ENCODE measurements at places on chromosomes 13 and 19.

- DNase-seq: no peak
Observed at GRCh38 chr13:34751044-34751443, 191.0 kb upstream of the NBEA start.

GRCh38 chr13:42981317-42981716 is 10.7 kb downstream of the EPSTI1 start:
- DNase-seq: peak; percentile 84

GRCh38 chr13:48600374-48601364 is 53.1 kb upstream of the CYSLTR2 start:
- peak; percentile 48 for DNase-seq

DNA sequence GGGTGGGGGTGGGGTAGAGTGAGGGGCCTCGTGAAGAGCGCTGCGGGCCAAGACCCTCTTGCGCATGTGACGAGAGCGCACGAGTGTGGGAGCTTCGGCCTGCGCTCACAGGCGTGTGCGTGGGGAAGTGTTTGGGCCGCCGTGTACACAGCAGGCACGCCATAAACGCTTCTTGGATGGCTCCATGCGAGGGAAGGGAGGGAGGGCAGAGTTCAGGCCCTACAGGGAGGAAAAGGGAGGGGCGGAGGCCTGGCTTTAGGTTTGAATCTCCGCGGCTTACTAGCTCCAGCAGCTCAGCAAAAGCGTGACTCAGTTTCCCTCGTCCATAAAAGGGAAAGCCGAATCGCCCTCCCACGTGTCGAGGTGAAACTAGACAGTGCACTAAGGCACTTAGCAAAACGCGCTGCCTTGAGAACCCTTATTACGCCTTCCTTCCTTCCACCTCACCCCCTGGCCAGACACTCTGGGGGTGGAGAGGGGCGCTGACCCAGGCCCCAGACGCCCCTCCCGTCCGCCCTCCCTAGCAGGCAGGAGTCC is 12.5 kb downstream of the GADD45B start:
- no peak for DNase-seq

DNA sequence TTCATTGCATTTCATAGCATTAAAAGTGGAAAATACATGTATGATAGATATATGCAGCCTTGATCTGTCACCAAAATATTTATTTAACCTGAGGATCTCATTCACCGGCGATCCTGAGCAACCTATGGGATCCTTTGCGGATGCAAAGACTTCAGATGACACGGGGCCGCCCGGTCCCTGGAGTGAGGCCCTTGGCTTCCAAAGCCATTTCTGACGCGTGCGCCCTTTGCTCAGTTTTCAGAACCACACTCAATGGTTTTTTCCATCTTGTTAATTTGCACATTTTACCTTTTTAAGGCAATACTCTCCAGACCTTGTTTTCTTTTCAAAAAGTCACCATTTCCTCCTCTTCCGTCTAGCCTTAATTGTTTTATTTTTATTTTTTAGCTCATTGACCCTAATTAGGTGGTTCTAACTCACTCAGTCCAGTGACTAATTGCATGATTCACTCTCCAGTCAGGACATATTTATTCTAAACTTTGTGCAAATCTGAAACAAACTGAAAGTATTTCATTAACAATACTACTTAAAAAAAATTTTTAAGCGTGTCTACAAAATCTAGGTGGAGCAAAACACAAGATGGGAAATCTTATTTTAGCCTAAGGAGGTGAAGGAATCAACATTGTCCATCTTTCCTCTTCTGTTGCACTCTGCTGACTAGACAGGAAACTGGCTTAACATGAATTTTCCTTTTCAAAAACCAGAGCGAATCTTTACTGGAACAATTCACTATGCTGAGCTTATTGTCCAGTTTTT is 47.9 kb downstream of the COL4A1 start:
- DNase-seq: peak; percentile 63

- DNase-seq: no peak
Observed at GRCh38 chr13:108690726-108691125, 61.3 kb downstream of the MYO16 start.

DNA sequence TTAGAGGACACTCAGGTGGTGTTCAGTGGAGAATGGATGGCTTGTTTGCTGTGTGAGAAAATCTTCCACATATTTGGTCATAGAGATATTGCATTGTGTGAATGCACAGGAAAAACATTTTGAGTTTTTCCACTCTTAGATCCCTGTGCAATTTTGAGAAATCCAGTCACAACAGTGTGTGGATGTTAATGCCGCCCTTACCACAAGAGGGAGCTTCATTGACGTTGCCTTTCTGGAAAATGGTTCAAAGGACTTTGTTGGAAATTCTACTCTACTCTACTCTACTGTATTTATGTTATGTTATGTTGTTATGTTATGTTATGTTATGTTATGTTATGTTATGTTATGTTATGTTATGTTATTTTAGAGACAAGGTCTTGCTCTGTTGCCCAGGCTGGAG is 13.4 kb downstream of the ZNF20 start:
- no peak for DNase-seq

DNA sequence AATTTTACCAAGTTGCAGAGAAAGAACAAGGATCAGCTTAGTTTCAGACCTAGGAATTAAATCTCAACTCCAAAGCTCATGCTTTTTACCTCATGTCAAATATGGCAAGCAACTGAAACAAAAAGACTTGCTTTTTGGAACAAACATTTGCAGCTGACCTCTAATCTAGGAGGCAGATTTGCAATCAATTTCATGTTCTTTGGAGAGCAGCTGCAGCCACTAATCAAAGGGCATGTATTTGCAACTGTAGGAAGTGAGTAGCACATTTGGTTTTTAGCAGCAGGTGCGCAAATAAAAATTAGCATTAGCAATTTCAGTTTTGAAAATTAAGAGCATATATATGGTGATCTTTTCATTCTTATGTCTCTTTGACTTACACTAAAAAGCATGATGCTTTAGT is 459.3 kb upstream of the SLC10A2 start:
- no peak for DNase-seq

DNA sequence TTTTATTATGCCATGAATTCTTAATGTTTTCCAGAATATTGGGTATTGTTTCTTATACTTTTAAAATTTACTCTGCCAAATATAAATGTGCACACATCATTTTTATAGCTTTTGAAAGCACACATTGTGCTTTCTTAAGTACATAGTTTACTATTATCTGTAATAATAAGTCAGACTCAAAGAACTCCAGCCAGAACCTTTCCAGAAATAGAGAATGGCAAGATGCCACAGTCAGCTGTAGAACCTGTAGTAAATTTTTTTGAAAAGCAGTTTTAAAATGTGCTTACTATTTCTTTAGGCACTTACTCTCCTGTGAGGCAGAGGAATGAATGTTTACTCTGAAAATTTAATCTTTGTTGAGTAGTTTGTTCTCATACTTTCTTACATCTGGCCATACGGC is 1287.1 kb downstream of the PCDH9 start:
- DNase-seq: peak; percentile 49

- DNase-seq: no peak
Observed at GRCh38 chr13:62043600-62043999, 628.0 kb upstream of the PCDH20 start.

DNA sequence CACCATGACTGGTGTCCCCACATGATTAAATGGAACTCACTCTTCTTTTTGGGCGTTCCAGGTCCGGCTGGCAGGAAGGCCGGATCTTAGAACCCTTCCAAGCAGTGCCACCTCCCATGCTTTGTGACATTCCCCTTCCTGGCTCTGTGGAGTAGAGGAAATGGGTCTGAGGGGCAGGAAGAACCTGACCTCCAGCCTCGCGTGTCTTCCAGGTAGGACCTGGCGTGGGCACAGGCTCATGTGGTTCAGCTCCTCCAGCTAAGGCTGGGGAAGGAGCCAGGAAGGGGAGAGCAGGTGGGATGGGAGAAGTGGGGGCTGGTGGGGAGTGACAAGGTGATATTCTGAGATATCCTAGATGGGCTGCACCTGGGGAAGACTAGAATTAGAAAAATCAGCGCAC is 2.1 kb downstream of the TMEM255B start:
- DNase-seq: no peak

DNA sequence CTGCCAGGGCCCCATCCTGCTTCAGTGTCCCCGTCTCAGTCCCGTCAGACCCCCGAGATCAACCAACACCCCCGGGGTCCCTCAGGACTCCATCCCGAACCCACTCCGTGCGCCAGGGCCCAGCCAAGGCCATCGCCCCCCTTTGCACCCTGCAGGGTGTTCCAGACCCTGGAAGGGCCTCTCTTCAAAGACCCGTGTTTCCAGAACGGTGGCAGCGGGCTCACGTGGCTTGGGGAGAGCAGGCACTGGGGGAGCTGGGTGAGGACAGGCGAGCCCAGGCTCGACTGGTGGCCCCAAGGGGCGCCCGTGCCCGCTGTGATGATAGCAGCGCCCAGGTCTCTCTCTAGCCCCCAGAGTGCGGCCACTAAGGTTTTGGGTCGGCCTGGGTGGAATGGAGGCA is 1.4 kb downstream of the KASH5 start:
- DNase-seq: no peak

- DNase-seq: no peak
Observed at GRCh38 chr19:18682807-18683108, 722 bp upstream of the CRTC1 start.

GRCh38 chr13:114104655-114105520 is 27.5 kb downstream of the RASA3 start:
- no peak for DNase-seq

DNA sequence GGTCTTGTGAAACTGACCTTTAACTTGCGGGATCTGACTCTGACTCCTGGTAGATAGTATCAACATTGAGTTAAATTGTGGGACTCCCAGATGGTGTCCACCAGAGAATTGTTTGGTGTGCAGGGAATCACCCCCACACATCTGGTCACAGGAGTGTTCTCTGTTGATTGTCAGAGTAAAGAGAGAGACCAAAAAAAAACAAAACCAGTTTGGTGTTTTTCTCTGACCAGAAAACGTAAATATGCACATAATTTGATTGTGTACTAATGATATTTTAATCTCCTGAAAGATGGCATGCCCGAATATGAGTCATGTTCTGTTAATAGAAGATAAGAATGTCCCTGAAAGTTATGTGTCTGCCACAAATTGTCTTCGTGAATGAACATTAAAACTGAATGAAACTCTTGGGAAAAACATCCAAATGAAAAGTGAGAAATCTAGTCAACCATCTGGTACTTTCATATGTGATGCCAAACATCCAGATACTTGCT is 118.5 kb upstream of the GPC6 start:
- no peak for DNase-seq

DNA sequence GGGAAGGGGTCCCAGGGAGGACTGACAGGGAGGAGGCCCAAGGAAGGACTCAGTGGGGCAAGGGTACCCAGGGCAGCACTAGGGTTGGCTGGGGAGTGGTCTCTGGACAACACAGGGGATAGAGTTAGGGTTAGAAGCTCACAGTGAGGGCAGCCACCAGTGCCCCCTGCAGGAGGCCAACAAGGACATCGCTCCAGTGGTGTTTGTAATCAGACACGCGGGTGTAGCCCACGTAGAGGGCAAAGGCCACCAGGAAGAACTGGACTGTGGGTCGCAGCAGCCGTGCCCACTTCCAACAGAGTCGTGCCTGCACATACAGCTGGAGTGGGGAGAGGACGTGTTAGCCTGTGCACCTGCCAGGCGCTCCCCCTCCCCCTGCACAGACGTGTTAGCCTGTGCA is 9.2 kb downstream of the PLPP2 start:
- no peak for DNase-seq

GRCh38 chr19:56491399-56491798 is 14.3 kb upstream of the ZNF667 start:
- DNase-seq: no peak

DNA sequence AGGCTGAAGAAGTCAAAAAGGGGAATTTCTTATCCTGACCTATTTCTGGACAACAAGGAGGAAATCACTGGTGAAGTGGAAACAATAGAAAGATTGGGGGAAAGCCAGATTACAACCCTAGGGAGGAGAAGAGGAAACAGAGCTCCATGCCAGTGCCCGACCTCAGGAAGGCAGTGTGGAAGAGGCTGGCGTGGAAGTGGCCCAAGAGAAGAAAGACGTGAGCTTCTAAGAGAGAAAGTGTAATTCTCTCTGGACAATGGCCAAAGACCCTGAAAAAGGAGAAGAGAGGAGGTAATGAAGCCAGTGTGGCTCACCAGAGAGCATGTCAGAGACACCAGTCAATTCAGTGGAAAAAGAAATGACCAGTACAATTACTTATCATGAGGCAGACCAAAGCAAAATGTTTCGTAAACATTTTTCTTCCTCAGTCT is 52.6 kb upstream of the URAD start:
- no peak for DNase-seq

DNA sequence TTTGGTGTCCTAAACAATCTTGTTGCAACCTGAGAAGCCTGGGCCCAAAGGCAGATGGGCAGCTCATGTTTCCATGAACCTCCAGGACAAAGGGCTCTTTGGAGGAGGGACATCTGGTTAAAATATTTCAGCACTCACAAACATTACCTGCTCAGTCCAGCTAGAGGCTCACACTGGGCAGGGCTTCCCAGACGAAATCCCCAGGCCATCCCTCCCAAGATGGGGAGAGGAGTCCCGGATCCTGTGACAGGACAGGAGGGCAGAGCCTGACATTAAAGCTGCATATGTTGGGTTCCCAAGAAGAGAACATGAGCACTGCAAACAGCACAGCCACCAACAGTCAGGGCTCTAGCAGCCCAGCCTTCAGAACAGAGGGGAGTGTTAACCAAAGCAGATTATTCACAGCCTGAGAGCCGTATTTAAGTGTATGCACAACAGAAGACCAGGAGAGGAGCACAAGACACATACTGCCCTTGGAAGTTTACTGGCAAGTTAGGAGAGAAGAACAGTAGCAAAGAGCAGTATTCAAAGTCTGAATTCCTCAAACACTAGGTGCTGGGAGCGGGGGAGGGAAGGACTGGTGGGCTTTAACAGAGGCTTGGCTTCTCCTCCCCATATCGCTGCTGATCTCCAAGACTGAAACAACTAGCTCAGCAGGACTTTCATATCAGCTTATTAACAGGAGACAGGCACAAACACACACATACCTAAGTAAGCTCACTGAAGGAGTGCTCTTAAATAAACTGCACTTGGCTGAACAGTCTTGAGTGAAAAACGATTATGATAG is 12.3 kb downstream of the ATP7B start:
- no peak for DNase-seq

DNA sequence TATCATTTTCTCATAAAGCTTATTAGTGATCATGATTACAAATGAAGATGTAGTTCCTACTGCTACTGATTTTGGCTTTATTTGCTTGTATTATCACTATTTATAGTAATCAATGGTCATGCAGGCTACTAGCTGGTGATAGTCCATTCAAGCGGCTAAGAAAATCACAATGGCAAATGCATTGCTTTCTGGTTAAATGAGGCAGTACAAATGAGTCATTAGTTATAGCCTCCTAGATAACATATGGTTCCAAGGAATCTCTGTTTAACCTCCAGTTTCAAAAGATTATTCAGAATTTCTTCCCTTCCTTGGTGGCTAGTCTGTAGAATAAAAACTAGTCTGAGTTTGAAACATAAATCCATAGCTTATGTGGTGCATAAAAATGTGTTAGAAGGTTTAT is 141.3 kb upstream of the HTR2A start:
- DNase-seq: no peak

DNA sequence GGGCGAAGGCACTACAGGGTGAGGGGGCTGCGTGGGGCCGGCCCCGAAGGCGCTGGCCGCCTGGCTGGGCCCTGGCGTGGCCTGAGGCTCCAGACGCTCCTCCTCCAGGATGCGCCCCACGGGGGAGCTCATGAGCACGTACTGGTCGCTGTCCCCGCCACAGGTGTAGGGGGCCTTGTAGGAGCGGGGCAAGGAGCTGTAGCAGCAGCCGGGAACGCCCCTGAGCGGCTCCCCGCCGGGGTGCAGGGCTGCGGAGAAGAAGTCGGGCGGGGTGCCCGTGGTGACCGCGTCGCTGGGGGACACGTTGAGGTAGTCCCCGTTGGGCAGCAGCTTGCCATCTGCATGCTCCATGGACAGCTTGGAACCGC is 3.0 kb downstream of the IRS2 start:
- DNase-seq: no peak
